RPMI7951 (cell line): ENCODE measurements at places on chromosomes 6 and 20. TPM values are rescaled to one million over a fixed set of nuclear protein-coding genes. Genes with fewer than 3 reads are reported as not detected.

- DNase-seq: no peak
These were observed 158.2 kb downstream of the ZMYND8 start for GRCh38 chr20:47198254-47198671.

DNA sequence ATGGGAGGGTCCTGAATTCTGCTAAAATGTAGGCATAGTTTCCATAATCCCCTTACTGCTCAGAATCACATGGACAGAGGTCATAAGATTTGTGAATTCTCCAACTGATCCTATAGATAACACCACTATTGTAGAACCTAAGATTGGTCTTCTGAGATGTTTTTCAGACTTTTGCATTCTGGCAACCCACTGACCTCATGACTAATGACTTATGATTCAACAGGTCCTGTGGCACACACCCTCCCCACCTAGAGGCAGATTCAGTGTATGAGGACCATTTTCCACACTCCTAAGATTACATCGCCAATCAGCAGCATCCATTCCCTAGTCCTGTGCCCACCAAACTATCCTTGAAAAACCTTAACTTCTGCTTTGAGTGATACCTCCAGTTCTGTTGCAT is 207.2 kb downstream of the BTBD9 start:
- peak; percentile 48 for DNase-seq

The TMEM217 gene
- total RNA-seq: 0.78 and 0.84 TPM in 2 replicates

The PDE7B gene
- 4.5 and 4.9 TPM in 2 replicates for total RNA-seq

The NRSN1 gene
- total RNA-seq: not detected in 2 replicates

DNA sequence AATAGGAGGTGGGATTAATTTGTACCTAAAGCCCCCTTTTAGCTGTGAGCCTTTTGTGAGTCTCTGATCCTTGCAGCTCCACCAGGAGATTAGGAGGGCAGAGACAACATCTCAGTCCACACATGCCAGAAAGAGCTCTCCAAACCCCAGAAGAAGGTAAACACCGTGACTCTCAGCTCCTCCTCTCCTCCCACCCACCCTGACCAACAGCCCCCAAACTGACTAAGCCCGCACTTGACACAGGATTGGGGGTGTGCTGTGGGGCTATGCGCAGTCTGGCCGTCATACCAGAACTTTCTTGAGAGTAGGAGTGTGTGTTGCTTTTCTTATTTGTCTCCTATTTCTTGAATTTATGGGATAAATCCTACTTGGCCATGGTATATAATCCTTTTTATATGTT is 164.7 kb upstream of the SNX9 start:
- no peak for DNase-seq

The EGFL8 gene
- 0.59 and 2.8 TPM in 2 replicates for total RNA-seq

- no peak for DNase-seq
These were observed 201.0 kb upstream of the CST7 start for GRCh38 chr20:24747881-24748595.

DNA sequence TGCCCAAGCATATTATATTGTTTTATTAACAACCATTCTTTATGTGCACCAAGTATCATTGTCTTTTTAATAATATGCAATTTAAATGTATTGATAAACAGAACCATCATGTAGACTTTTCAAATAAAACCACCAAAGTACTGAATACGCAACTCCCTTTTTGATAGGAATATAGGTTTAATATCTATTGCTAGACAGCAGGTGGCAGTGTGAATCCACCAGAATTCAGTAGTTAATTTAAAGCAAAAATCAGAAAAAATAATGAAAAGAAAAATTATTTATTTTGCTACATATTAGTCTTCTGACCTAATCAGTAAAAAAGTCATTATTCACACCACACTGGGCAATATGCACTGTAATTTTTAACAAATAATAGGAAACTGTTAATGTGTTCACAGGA is 143.7 kb downstream of the KLHL32 start:
- peak; percentile 17 for DNase-seq

The SGK2 gene
- not detected in 2 replicates for total RNA-seq

The MCHR2 gene
- total RNA-seq: not detected in 2 replicates

DNA sequence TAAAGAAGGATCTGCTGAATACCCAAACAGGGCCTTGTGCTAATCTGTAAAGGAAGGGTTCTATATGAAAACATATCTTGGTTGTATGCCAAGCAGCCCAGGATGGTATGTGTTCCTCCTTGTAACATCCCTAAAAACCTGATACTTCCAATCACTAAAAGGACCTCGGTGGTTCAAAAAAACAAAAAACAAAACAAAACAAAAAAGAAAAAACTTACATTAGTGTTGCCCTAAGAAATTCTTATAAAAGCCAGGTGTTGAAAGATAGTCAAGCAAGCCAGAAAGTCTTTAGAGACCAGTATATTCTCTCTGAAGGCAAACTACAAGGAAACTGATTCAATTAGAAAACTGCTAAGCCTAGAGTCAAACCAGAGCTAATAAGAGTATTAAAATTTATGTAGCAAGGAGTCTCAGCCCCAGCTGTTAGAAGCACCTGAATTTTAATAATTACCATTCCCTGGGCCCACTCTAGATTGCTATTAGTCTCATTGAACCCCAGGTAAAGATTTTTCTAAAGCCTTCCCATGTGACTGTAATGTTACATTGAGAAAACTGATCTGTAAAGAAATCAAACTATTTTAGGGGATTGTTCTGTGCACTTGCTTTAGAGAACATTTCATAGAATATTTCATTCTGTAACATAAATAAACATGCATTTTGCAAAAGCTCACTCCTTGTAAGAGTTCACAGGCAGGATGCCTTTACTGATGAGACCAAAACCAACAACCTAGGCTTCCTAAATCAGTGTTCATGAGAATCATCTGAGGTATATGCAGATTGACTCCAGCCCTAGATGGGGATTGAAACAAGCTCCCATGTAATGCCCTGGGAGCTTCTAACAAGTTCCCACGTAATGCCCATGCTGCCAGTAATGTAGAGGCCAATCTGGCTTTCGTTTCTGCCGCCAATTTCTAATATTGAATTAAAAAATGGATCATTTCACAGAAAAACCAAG is 95.2 kb upstream of the BTN3A2 start:
- DNase-seq: peak; percentile 38

GRCh38 chr6:153872946-153873345 is 166.1 kb upstream of the OPRM1 start:
- peak; percentile 8 for DNase-seq

The MEP1A gene
- not detected in 2 replicates for total RNA-seq

GRCh38 chr6:122153557-122153956 is 245.9 kb upstream of the HSF2 start:
- DNase-seq: no peak

The TPMT gene
- total RNA-seq: 26.8 and 27.6 TPM in 2 replicates

The OR2B6 gene
- not detected in 2 replicates for total RNA-seq

DNA sequence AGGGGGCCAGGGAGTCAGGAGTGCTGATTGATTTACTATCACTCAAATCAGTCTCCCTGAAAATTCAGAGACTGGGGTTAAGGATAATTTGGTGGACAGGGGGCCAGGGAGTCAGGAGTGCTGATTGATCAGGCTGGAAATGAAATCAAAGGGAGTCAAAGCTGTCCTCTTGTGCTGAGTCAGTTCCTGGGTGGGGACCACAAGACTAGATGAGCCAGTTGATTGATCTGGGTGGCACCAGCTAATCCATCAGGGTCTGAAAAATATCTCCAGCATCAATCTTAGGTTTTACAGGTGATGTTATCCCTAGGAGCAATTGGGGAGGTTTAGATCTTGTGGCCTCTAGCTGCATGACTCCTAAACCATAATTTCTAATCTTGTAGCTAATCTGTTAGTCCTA is 6.1 kb upstream of the AFG1L start:
- DNase-seq: no peak

GRCh38 chr6:131070061-131070460 is 7.0 kb upstream of the EPB41L2 start:
- DNase-seq: no peak

DNA sequence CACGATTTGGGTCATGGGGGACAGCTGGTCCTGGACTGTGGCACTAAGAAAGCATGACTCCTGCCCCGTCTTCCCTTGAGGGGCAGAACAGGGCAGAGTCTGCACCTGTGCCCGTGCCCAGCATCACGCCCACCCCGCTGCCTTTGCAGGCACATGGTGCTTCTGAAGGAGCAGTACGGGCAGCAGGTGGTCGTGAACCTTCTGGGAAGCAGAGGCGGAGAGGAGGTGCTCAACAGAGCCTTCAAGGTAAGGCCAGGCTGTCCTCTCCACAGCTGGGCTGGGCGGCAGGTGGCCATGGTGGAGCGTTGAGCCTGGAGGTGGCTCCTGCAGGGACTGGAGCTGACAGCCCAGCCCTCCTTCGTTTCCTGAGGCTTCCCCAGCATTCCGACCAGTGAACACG is 77.4 kb downstream of the SYNJ2 start:
- no peak for DNase-seq

GRCh38 chr6:36676141-36677058 is 2.1 kb upstream of the CDKN1A start:
- no peak for DNase-seq

GRCh38 chr6:93327857-93328256 is 91.5 kb downstream of the EPHA7 start:
- no peak for DNase-seq
